Suppressor macrophage (primary cell): ENCODE measurements at places on chromosomes 7 and 10.
A peak's percentile ranks its signal among the peaks of the same experiment; 100 is the strongest.

DNA sequence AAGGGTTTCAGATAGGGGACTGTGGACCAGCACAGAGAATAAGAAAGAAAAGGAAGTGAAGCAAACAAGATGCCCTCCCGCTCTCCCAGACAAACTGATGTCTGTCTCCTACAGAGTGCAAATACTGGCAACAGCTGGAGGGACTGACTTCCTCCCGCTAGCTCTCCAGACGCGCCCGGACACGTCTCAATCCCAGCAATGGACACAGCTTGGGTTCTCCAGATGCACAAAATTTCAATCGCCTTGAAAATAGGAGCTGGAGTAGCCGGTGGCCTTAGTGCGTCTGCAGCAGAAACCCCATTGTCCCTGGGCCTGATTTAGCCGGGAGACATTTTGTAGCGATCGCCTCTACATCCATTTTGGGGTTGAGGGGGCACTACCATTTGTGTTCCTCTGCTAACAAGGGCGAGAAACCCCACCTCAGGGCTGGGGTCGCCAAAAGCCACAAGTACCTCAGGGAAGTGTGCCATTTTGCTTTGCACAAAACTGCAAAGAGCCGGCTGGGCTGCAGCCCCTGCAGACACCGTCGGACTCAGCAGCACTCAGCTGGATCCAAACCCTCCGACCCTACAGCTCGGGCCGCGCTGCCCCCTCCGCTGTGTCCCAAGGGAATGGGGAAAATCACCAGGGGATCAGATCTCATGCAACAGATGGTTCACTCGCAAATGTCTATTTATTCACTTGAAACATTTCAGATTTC is 5.9 kb downstream of the CPA2 start:
- no peak for DNase-seq

GRCh38 chr10:118800920-118801319 is 46.1 kb upstream of the CACUL1 start:
- DNase-seq: peak; percentile 75

DNA sequence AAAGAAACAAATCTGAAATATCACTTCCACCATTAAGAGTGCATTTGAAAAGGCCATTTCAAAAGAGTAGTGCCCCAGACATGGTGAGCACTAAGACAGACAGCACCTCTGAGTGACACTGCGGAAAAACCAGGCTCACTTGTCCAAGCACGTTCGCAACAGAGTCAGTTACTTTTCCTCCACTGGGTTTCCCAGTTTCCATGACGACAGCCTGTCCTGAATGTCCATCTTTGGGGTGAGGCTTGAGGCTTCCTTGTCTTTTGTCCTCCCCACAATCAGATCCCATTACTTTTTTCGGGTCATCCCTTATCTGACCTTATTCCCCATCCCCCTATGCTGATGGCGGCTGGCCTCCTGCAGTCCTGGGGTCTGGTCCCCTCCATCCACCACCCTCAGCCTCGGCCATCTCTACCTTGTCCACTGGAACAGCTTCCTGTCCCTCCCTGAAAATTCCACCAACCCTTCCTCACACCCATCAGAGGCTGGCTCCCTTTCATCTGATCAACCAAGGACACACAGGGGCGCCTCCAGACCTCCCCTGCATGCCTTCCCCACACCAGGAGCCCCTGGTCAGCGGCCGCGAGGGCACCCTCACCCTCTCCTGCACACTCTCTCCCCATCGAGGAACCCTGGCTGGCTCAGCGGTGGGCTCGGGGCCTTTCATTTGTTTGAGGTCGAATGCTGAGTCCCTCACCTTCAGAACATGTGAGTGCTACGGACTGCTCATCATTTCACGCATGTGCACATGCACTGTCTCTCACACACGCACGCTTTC is 363.6 kb downstream of the DNAJB6 start:
- DNase-seq: no peak

DNA sequence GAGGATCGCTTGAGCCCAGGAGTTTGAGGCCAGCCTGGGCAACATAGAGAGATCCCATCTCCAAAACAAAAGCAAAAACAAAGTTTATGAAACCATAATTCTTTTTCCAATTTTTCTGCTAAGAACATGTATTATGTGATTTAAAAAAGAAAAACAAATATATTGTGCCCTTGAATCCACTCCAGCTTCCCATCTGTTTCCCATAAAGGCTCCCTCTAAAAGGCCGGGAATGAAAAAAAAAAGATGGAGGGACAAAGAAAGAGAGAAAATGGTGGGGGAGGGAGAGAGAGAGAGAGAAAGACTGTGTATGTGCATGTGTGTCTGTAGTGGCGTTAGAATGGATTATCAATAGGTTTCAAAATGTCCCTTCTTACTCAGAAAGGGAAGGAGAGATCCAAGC is 20.5 kb upstream of the GSDME start:
- DNase-seq: no peak

- DNase-seq: no peak
These were observed 60.5 kb downstream of the RSU1 start for GRCh38 chr10:16756561-16757221.

- no peak for DNase-seq
These were observed 294.6 kb upstream of the ZNF32 start for GRCh38 chr10:43943119-43943817.

DNA sequence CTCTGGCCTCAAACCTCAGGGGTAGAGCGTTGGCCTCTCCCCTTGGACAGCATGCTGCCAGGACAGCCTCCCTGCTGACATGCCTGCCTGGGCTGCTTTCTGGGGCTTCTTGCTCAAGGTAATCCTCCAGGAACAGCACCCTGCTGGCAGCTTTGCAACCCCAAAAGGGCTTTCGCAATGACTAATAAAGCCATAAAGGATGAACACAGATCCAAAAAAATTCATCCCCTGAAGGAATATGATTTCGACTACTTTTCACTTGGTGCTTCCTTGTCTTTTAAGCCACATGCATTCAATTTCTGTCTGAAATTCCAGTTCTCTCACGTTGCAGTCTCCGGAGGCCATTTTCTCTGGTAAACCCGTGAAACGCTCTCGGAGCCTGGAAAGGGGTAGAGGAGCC is 15.1 kb upstream of the SH3PXD2A start:
- no peak for DNase-seq

DNA sequence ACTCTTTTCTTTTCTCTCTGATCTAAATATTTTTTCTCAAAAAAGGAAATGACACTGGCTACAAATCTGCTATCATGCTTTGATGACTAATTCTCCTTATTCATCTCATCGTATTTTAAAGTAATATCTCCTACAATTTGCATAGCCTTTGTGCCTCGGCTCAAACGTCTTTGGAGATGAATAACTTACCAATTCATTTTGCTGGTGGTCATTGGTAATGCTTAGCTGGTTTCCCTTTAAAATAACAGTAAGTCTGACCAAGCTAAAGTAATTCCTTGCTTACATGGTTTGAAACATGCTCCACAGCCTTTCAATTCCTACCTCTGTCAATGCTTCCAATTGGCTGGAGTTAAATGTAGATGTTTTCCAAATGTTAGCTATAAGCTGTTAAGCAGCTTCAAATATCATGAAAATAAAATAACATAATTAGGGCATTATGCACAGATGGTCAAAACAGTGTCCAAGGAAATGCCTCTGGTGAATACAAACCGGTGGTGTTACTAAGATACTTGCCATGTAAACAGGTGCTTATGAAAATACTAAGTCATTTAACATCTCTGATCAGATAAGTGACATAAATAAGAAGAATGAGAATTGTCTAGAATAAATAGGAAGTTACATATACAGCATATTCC is 435.0 kb downstream of the POM121L12 start:
- no peak for DNase-seq

DNA sequence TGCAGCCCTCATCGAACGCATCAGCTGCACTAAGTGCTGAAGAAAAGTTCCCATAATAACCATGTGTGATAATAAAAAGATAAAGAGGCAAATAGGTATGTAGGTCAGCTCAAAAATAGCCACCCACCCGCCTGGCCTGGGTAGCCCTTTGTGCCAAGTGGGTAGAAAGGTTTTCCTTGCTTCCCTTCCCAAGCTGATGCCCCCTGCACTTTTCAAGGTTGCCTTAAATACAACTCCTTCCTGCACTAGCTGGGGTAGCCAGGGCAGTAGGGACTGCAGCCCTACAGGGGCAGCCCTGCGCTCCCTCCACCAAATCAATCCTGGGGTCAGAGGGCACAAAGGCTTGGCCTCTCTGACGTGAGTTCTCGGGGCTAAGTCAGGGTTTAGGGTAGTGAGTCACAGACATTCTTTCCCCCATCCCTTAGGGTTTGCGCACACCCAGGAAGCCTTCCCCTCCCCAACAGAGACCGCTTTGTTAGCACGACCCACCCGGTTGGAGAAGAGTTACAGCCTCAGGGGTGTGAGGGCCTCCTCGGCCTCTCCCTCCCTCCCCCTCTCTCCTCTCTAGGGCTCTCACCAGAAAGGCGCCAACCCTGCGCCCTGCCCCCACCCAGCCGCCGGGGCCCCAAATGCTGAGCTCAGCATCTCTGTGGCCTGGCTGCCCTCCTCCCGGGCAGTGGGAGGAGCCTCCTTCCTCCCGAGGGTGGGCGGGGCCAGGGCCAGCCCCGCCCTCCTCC is 13.3 kb upstream of the DDIT4 start:
- peak; percentile 76 for DNase-seq

GRCh38 chr10:13860886-13861285 is 274.1 kb downstream of the PRPF18 start:
- no peak for DNase-seq

DNA sequence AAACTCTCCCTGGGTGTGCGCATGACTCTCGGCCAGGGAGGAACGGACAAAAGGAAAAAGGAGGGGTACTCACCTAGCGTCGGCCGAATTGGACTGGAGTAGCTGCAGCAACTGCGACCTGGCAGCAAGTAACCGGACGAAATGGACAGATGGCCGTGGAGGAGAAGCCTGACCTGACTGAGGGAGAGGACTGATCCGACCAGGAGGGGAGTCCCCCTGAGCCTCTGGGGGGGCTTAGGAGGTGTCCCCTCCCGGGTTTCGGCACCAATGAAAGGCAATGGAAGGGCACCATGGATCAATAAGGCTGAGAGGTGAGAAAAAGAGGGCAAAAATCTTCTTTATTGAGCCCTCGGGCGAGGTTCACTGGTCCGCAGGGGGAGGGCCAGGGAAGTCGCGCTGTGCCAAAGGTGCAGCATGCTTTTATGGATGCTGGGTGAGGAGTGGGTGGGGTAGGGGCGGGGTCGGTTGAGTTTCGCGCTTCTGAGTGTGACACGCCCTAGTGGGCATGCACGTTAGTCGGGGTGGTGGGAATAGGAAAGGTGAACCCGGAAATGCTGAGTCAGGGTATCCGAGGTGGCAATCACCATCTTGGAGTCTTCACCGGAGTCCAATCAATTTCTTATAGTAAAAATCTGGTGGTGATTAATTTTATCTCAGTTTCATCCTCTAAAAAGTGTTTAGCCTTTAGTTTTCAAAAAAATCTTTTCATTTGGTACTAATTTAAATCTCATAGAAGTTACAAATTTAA is 638.5 kb upstream of the DPP6 start:
- DNase-seq: no peak

- no peak for DNase-seq
These were observed 182.1 kb downstream of the ARID5B start for GRCh38 chr10:62083412-62084267.

- no peak for DNase-seq
These were observed 229.5 kb downstream of the PTPRN2 start for GRCh38 chr7:158357898-158358821.

- no peak for DNase-seq
These were observed 5.9 kb upstream of the PRSS58 start for GRCh38 chr7:142263598-142264380.

GRCh38 chr7:139043823-139044812 is 8.3 kb upstream of the ZC3HAV1L start:
- no peak for DNase-seq

- no peak for DNase-seq
These were observed 48.0 kb downstream of the CAMK2B start for GRCh38 chr7:44277391-44277790.

DNA sequence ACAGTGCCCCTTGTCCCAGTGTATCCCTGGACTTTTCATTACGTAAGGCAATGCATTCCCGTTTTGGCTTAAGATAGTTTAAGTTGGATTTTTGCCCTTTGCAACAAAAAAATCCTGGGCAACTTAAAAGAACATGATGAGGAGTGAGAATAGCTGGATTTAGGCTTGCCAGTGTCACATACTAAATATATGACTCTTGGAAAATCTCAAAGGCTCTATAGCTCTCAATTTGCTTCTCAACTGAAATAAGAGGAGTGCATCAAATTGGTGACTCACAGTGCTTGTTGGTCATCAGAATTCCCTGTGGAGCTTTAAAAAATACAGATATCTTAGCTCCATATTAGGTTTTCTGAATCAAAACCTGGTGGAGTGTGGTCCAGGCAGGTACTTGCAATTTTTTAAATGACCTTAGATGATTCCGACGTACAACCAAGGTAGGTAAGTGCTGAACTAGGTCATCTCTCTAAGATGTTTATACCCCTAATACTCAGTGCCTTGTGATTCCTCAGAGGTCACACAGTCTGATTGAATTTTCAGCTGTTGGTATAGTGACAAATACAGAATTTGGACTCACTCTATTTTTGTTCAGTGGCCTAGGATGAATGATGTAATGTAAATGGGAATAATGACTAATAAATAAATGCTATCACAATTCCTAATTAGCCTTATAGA is 33.9 kb upstream of the ORC5 start:
- DNase-seq: no peak

- DNase-seq: peak; percentile 67
These were observed 537 bp downstream of the FOXK1 start for GRCh38 chr7:4682621-4683042.

DNA sequence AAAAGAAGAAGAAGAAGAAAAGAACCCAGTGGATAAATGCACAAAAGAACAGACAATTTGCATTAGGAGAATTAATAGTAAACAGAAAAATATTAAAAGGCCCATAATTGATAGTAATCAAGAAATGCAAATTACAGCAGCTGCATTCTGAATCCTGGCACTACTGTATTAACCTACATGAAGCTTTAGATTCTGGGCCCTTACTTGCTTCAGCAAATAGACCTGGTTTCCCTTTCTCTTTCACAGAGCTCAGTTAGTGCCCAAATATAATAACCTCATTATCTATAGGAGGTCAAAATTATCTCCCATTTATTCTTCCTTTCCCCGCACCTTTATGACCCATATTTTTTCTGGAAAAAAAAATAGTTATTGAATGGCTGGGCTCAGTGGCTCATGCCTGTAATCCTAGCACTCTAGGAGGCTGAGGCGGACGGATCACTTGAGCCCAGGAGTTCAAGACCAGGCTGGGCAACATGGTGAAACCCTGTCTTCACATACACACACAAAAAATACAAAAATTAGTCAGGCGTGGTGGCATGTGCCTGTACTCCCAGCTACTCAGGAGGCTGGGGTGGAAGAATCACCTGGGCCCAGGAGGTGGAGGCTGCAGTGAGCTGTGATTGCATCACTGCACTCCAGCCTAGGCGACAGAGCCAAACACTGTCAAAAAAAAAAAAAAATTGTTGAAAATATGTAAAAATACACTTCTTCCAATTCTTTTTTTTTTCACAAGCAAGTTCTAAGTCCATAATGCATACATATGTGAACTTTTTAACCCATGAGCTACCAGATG is 36.0 kb upstream of the PIK3AP1 start:
- DNase-seq: no peak

GRCh38 chr10:55630491-55631056 is 730.5 kb downstream of the ZWINT start:
- no peak for DNase-seq
